ENCODE measurements at places on chromosomes 5 and 9.

DNA sequence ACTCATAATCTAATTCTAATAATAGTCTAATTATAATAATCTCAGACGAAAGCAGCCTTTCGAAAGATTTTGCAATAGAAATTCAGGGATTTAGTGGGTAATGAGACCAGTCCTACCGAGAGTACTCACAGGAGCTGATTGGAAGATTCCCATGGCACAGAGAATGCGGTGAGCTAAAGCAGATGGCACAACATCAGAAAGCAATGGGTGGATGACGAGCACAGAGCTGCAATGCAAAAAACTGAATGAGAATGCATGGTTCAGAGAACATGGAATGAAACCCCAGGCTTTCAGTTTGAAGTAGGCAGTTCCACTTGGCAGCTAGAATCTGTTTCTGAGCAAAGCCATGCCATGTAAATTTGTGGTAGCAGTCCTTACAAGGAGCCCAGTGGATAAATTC is 78.2 kb upstream of the SPINK5 start:
- H3K4me3 ChIP-seq: no peak overlapping the region
- no peaks in the 10 kb centered on the region for H3K36me3 ChIP-seq
- no peak for DNase-seq

DNA sequence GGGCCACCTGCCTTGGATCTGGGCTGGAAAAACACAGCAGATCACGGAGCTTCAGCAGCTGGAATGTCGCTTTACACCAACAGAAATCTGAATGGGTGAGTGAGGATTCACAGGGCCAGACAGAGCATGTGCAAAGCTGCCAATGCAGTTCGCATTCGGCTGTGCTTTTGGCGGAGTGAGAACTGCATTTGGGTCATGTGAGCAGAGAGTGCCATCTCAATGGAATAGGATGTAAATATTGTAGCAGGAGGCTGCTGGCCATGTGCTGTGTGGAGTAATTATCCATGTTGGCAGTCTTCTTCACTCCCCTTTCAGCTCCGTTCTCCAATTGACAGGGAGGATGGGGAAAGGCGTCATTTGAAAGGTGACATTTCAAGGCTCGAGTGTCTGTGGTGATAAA is at the start of gene ANKRD55:
TSS of gene ANKRD55 (minus strand) at position 101 of the 400 bp plus-strand sequence. CDS start 417 bp downstream, outside the sequence.
- no peaks in the 10 kb centered on the region for H3K36me3 ChIP-seq
- no peaks in the 10 kb centered on the region for H3K27me3 ChIP-seq
- no peak for DNase-seq
- no peaks in the 10 kb centered on the region for H3K4me1 ChIP-seq

DNA sequence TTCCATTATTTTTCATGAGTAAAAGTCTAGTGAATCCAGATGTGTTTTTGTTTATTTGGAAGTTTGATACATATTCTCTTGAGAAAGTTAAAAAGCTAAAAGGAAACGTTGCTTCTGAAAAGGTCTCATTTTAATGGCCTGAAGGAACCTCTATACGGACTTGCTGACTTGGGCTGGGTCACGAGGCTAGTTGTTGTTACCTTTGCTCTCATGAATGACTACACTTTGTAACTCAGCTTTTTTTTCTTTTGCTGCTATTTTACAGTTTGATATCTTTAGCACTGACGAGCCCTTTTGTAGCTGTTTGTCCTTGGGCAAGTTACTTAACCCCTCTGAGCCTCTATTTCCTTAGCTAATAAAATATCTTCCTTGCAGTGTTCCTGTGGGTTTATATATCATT is 211.5 kb downstream of the PCSK5 start:
- no peak overlapping the region for H3K27ac ChIP-seq
- DNase-seq: no peak
- H3K4me3 ChIP-seq: no peak overlapping the region
- H3K27me3 ChIP-seq: no peaks in the 10 kb centered on the region

- no peaks in the 10 kb centered on the region for H3K4me1 ChIP-seq
- H3K27ac ChIP-seq: no peak overlapping the region
- no peak overlapping the region for H3K4me3 ChIP-seq
These were observed 117.4 kb downstream of the SLIT3 start for GRCh38 chr5:169183576-169183975.

GRCh38 chr5:71719063-71719964 is at the start of gene CARTPT:
Gene CARTPT, plus strand, starts transcription at chr5:71719275. Its CDS starts 19 bp downstream, at chr5:71719294.
- no peaks in the 10 kb centered on the region for H3K4me1 ChIP-seq
- H3K36me3 ChIP-seq: no peaks in the 10 kb centered on the region
- H3K4me3 ChIP-seq: no peak within 1 kb of the TSS

GRCh38 chr9:128669786-128670185 is 13.1 kb upstream of the DYNC2I2 start:
- no peaks in the 10 kb centered on the region for H3K4me1 ChIP-seq
- H3K36me3 ChIP-seq: no peaks in the 10 kb centered on the region
- no peak for DNase-seq
- no peaks in the 10 kb centered on the region for H3K27me3 ChIP-seq

DNA sequence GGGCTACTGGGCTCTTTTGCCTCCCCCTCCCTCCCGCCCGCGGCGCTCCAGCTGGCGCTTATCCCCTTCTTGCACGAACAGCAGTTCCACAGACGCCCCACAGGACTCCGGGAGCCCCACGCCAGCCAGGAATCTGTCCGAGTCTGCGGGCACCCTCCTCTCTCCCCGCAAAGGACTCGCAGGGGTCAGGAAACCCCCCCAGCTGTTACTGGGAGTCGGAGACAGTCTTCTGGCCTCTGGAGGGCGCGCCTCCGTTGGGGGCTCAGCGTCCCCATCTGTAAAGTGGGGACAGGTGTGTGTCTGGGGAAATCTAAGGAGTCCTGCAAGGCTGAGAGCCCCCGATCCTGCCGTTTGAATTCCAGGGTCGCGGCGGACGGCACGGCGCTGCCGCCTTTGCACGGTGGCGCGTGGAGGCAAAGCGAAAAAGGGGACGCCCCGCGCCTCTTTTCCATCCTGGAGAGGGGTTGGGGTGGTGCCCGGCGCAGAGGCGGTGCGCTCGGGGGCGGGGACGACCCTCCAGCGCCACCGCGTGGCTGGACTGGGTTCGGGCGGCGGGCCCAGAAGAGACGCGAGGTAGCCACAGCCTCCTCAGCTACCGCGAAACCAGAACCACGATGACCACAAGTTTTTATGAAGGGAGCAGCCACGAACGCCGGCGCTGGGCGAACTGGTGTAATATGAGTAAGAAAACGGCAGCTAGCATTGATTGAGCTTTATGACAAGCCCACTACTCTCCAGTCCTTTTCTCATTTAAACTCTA is 2.8 kb upstream of the CCIN start:
- H3K4me3 ChIP-seq: peak overlapping the region; percentile 51
- H3K4me1 ChIP-seq: peaks cover 23% of the 10 kb centered on the region
- peak overlapping the region; percentile 76 for H3K27ac ChIP-seq
- DNase-seq: peak; percentile 90
